ENCODE measurements at places on chromosomes 6 and 20.
A peak's percentile ranks its signal among the peaks of the same experiment; 100 is the strongest.

- no peak for DNase-seq
Observed at GRCh38 chr20:17909869-17910321, 58.7 kb downstream of the SNX5 start.

GRCh38 chr6:104929353-104929752 lies 27.6 kb upstream of the LIN28B start:
- DNase-seq, result no peak

- DNase-seq, result no peak
Observed at GRCh38 chr6:165468340-165469235, 159.2 kb upstream of the C6orf118 start.

DNA sequence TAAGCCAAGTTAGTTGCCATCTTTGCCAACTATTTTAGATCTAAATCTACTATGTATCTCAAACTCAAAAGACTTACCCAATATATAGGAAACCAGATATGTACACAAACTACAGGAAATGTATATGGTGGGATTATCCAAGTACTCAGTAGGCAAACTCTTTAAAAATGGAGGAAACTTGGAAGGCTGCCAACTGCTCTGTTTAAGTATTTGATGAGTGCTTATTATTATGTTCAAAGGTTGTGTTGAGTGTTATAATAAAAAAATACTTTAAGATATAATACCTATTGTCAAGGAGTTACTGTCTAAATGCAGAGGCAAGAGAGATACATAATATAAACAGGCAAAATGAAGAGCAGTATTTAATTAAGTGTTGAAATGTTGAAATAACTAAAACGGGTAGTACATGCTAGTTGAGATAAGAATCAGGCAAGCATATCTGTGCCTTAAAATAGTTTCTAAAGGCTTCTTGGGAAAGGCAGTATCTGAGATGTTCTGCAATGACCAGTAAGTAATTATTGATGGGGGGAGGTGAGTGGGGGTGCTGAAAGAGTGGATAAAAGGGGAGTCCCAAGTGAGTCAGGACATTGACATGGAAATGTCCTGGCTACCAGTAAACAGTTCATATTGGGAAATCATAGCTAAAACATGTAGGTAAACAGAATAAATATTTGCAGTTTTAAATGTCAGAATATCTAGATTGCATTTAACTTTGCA lies 6.5 kb upstream of the DST start:
- DNase-seq, result peak; percentile 26

- DNase-seq, result no peak
Observed at GRCh38 chr6:29762781-29763214, 39.6 kb downstream of the HLA-F start.

- no peak for DNase-seq
Observed at GRCh38 chr6:150600010-150600300, 270 bp downstream of the PLEKHG1 start.

GRCh38 chr20:43975096-43975768 lies 60.6 kb downstream of the TOX2 start:
- DNase-seq, result peak; percentile 54

DNA sequence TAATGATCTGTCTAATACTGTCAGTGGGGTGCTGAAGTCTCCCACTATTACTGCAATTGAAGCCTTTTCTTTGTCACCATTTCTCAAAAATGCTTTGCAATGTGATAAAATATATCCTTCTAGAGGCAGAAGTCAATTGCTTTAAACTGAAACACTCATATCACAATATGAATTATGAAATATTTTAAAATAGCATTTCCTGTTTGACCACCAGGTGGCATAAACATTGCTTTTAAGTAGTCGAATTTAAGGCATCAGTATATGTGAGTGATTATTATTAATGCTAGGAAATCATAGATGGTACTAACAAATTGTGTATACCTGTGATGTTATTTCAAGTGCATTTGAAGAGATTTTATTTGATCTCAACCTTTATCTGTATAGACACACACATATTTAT lies 87.5 kb downstream of the MEI4 start:
- peak; percentile 22 for DNase-seq

GRCh38 chr20:56809668-56810067 lies 180.6 kb downstream of the TFAP2C start:
- DNase-seq, result no peak

- DNase-seq, result no peak
Observed at GRCh38 chr6:167548451-167548850, 223.6 kb downstream of the TTLL2 start.

DNA sequence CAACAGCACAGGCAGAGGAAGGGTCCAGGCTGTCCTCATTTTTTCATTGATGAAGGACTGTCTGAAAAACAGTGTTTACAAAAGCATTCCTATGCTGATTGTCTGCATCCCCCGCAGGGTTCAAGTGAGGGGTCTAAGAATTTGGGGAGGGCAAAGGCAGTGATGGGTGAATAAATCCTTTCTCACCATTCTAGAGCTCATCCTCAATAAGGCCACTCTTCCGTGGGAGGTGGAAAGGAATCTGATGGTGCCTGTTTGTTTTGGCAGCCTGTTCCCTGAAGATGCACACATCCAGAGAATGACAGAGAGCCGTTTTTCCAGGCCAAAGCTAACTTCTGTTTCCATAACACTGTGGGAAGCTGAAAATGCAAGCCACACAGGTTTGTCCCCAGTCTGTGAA lies 164.5 kb downstream of the MOXD1 start:
- DNase-seq, result no peak

GRCh38 chr6:33828764-33829731 lies 25.2 kb upstream of the MLN start:
- no peak for DNase-seq

DNA sequence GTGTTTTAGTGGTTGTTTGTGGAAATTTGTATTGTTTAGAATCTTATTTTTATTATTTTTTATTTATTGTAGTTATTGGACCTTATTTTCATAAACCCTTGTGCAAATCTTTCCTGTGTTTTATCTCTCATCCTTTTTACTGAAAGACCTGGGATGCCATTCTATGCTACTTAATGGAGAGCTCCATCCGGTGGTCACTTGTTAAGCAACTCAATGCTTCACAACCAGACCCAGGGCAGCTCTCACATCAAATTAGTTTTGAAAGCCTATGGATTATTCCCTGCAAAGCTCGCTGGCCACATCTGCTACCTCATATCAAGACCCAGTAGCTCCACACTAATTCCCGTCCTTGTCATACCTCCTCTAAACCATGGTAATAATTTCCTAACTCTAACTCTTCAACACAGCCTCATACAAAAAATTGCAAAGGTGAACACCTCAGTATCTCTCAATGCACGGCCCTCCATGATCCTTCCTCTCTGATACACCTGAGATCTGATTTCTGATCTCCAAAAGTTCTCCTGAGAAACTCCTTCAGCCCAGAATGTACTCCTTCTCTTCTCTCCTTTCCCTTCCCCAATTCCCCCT lies 296.6 kb upstream of the MANEA start:
- peak; percentile 40 for DNase-seq

- DNase-seq, result no peak
Observed at GRCh38 chr6:4817551-4817950, 41.3 kb downstream of the CDYL start.

DNA sequence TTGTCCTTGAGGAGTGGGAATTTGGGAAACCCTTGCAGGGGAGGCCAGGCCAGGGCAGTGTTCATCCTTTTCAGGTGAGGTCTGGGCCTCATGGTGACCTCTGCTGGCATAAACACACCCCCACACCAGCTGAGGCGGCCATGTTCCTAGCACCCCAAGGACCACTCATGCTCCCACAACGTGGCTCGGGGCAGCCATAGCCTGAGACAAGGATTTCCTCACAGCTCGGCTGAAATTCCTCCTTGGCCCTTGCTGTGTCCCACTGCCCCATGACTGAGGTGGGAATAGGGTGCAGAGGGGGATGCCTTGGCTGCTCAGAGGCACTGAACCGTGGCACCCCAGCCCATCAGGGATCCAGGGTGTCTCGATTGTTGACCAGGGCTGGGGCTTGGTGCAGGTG lies 27.3 kb upstream of the SPDEF start:
- no peak for DNase-seq

DNA sequence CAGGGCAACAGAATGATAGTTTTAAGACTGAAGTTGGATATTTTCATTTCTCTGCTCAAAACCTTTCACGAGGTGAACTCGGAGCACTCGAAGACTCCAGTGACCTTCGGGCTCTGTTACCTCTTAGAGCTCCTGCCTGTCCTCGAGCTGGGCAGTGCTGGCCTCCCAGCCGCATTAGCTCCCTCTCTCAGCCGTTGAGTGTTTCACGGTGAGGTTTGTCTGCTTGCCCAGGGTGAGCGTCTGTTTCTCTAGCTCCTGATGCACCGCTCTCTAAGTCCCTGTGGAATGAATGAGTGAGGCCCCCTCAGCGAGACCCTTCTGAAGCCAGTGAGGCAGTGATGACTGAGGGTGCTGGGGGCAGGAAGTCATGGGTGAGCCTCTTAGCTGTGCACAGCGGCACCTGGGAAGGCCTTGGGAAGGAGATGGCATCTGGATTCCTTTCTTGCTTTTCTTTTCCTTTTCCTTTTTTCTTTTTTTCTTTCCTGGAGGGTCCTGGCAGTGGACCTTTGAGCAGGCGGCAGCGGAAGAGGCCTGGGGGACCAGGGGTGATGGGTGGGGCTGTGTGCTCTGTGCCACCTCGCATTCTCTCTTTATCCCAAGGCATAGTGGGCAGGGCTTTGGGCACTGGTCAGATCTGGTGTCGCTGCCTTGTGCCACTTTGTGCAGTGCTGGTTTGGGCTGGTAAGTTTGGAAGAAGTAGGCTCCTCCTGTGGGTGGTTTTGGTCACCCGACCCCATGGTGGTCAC lies 2.2 kb downstream of the PSMG4 start:
- no peak for DNase-seq

GRCh38 chr6:132478674-132479073 lies 34.2 kb downstream of the STX7 start:
- DNase-seq, result no peak

DNA sequence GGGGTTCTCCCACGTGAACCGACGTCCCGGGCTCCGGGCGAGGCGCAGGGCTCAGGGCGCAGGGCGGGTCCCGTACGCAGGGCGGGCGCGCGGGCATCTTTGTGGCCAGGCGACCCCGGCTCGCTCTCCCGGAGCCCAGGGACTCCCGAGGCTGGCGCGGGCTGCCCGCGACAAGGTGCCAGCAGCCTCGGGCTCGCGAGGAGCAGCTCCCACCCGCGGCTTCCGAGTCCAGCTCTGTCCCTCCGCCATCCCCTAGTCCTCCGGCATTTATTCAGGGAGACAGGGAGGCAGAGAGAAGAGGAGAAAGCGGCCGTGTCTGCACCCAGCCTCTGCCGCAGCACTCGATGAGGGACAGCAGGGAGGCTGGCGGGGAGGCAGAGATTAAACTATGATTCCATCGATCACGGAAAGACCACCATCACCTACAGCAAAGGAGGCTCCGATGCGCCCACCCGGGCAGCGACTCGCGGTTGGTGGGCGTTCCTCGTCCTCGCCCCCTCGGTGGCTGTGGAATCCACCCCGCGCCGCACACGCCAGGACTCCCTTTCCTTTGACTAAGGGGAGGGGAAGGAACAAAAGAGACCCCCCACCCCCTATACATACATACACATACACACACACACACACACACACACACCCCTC lies 1.1 kb downstream of the RGS17 start:
- no peak for DNase-seq

GRCh38 chr20:62611819-62612218 lies 30.5 kb upstream of the SLCO4A1 start:
- DNase-seq, result no peak

DNA sequence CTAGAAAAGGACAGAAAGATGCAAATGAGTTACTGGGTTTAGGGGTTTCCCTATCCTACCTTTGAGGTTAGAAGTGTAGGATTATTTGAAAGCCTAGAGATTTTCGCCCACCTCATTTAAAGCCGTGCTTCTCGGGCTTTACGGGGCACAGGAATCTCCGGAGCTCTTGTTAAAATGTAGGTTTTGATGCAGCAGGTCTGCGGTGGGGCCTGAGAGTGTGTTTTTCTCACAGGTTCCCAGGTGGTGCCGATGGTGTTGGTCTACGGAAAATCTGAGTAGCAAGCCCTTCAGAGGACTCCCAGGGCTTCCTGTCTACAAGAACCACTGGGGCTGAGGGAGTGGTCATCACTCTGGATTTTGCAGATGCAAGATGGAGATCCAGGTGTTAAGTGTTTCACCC lies 47.5 kb downstream of the TRAM2 start:
- no peak for DNase-seq

DNA sequence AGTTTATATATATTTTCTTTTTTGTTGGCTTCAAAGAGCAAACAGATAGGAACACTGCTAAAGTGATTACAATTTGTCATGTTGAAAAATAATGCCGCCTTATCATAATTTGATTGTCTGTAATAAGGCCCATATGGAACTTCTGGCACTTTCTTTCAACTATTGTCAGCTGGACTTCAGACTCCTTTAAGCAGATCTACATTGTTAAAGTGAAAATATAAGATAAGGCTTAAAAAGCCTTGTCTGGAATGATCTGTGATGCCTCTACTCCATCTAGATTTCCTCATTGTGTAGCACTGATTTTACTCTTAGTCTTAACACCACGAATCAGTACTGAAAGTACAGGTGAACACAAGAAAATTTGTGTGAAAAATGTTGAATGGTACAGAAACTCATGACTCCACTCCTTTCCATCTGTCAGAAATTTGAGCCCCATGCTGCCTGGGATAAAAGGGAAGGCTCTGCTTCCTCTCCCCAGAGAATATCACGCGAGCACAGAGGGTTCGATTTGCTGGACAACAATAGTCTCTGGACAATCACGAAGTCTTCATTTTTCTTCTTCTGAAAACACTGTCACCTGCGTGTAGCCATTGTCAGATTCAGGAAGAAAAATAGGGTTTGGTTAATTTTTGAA lies 56.0 kb downstream of the BCAS1 start:
- DNase-seq, result no peak

DNA sequence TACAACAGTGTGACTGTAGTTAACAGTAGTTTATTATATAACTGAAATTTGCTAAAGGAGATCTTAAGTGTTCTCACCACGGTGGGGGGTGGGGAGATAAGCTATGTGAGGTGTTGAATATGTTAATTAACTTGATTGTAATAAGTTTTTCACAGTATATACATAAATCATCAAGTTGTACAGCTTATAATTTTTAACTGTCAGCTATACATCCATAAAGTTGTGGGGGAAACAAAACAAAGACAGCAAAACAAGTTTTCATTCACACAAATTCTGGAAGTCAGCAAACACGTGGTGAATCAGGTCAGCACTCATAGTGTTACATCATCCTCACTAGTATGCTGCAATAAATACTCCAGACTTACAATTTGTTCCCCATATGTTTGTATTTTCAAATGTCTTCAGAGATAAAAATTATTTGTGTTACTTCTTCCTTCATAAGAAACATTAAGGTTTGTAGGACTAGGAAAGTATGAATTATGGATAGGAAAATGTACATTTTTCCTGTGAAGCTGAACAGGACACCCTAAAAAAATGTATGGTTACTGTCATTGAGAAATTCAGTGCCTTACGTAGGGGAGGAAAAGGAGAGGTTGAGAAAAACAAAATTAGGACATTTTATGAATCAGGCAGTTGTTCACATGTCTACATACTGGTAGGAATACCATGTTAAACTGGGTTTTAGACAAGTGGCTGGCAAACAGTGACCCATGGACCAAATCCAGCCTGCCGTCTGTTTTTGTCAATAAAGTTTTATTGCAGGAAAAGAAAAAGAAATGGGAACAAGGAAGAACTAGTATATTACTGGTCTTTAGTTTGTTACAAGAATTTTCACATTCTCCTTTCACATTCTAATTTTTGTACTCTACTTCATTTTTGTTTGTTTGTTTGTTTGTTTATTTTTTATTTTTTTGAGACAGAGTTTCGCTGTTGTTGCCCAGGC lies 6.0 kb downstream of the SUMO4 start:
- no peak for DNase-seq
